ENCODE measurements at places on chromosomes 1 and 21.

DNA sequence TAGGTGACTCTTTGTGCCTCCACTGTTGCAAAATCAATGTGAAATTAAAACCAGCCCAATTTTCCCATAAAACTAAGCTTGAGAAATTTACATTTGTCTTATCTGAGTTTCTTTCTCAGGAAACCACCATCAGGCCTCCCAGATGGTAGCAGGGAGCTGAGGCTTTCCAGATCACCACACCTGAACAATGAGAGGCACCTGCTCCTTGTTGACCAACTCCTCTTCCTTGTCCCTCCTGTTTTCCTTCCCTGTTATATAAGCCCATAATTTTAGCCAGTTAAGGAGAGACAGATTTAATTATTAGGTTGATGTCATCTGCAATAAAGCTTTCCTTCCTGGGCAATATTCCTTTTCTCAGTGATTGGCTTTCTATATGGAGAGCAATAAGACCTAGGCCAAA, 32.0 kb upstream of the C1orf185 start:
- DNase-seq, result no peak

- no peak for DNase-seq
Observed at GRCh38 chr1:220426989-220427388, 100.9 kb upstream of the MARK1 start.

- no peak for DNase-seq
Observed at GRCh38 chr1:89839516-89839915, 18.7 kb downstream of the LRRC8D start.

- no peak for DNase-seq
Observed at GRCh38 chr1:151336556-151336955, 9.3 kb upstream of the PI4KB start.

DNA sequence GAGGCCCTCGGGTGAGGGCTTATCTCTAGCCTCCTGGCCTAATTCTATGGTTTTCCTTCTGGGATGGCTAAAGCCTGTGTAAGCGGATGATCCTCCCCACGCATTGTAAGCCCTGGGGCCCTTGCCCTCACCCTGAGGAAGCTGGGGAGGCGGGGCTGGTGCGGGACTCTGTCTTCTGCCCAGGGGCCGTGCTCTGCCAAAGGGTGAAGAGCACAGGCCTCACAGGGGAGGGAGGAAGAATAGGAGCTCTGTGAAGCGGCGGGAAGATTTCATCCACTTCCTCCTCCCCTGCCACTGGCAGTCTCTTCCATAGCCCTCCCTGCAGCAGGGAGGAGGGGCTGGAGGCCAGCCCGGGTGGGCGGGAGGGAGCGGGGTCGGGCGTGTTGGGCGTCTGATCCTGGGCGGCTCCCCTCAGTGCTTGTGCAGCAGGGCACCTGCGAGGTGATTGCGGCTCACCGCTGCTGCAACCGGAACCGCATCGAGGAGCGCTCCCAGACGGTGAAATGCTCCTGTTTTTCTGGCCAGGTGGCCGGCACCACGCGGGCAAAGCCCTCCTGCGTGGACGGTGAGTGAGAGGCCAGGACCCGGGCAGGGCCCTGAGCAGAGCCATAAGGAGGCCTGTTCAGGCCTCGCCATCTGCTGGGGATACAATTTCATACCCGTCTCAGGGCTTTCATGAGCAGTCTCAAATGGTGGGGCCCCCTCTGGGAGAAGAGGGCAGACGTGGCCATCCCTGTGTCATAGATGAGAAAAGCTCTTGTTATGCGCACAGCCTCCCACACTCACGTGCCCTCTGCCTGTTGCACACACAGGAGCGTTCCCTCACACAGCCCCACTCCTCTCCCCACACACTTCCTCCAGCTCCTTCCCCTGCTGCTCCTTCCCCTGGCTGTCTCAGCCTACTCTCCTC, 7.7 kb upstream of the PPM1J start:
- DNase-seq, result no peak

DNA sequence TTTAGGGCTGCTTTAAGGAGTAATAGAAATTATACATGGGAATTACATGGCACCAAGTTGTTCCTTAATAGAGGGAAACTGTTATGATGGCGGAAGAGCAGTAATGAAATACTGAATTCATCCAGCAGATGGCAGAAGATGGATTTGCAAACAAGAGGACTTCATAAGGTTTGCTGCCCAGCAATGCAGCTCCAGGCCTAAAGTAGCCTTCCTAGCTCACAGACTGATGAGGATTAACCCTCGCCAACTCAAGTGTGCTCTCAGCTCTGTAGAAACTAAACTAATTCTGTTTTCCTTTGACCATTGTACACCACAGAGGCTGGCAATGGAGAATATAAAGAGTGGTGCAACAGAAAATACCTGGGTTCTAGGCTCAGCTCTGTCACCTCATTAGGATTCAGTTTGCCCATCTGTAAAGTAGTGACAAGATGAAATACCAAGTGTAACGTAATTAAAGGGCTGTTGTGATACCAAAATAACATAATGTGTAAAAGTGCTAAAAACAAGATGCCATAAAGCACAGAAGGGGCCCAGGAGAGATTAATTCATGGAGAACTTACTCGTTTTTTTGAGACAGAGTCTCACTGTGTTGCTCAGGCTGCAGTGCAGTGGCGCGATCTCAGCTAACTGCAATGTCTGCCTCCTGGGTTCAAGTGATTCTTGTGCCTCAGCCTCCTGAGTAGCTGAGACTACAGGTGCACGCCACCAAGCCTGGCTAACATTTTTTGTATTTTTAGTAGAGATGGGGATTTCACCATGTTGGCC, 102.4 kb upstream of the SERBP1 start:
- DNase-seq, result no peak

DNA sequence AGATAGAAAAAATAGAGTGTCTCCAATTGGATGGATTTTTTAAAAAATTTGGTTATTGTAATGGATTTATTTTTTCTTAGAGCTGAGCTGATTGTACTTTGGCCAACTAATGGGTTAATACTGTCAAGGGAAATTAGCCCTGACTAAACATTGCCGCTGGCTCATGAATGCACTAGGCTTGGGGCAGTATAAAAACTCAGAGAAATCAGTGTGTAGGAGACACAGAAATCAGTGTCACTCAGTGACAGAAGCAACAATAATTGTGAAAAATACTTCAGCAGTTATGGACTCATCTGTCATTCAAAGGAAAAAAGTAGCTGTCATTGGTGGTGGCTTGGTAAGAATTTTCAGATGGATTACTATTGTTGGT, at the start of gene KMO:
Gene KMO (plus strand): TSS at position 217 of the 370 bp plus-strand sequence. CDS start 67 bp downstream, at position 284.
- DNase-seq, result no peak

DNA sequence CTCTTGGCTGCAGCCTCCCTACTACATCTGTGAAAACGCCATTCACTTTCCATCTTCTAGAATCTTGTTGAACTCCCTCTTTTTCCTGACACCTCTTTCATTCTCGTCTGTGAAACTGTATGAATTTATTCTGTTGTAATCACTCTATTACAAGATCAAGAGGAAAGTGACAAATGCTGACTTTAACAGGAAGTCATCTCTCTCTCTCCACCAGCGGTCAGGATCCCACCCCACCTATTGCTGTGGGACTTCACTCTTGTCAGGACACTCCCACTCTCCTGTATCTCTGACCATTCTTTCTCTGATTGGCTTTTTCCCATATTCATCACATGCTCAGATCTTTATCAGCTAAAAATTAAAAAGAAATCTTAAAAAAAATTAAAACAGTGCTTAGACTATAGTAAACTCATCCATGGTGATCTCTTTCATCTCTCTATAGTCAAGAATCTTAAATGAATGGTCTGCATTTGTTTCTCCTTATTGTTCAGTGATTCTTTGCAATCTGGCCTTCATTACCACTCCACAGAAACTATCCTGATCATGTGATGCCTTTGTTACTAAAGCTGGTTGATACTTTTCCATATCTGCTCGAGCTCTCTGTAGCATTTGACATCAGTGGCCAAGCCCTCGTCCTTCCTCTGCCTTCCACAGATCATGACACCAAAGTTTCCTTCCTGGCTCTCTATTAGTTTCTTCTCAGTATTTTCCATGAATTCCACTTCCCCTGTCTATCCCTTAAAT, 113.6 kb downstream of the UCHL5 start:
- DNase-seq, result no peak

- no peak for DNase-seq
Observed at GRCh38 chr1:239616673-239617072, 230.3 kb downstream of the CHRM3 start.

DNA sequence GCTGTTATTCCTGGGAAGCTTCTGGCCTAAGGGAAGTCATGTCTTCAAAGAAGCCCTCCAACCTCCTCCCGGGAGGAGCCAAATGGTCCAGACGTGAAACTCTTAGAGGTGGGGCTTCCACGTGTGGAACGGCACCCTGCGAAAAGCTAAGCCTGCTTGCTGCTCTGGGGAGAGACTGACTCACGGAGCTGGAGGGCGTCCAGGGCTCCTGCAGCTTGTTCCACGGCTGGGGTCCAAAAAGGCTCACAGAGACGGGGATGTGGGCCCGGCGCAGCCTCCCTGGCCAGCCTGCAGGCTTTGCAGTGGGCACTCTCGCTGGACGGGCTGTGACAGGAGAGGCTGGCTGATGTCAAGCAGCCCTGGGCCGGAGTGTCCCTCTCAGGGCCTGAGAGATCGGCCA, 105.1 kb downstream of the COLGALT2 start:
- no peak for DNase-seq

GRCh38 chr1:236947794-236948193, 56.4 kb downstream of the MT1HL1 start:
- no peak for DNase-seq

DNA sequence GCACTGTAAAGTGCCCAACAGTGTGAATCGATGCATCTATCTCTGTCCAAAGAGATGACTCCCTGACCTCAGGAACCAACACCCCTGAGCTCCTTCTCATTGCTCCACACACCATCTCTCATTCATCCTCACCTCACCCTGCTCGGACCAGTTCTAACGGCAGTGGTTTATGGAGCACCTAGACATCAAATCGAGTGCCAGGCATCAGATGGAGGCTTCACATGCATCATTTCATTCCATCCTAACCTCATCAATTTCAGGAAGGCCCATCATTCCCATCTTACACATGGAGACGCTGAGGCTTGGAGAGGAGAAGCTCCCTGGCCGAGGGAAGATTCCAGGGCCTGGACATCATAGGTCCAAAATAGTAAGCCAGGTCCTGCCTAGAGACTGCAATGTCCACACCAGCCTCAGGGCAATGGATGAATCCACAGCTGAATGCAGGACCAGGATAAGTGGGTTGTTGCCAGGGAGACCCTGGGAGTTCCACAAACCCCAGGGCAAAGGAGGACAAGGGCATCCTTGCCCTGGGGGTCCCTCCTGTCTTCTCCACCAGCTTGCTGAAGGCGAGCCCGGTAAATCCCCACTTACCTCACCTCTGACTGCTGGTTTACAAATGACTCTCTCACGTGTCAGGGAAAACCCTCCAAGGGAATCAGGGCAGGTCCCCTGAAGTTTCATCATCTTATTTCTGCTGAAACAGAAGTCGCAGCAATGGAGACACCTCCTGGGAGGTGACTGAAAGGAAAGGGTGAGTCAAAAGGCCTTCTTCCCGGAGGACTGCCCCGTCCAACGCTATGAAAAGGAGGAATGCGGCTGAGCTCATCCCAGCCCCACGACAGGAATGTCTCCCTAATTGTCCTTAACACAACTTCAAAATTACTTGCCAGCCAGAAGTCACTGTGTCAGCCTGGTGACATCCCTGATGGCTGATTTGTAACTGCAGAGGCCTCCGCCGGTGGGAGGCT, 9.0 kb upstream of the IFFO2 start:
- DNase-seq, result no peak

DNA sequence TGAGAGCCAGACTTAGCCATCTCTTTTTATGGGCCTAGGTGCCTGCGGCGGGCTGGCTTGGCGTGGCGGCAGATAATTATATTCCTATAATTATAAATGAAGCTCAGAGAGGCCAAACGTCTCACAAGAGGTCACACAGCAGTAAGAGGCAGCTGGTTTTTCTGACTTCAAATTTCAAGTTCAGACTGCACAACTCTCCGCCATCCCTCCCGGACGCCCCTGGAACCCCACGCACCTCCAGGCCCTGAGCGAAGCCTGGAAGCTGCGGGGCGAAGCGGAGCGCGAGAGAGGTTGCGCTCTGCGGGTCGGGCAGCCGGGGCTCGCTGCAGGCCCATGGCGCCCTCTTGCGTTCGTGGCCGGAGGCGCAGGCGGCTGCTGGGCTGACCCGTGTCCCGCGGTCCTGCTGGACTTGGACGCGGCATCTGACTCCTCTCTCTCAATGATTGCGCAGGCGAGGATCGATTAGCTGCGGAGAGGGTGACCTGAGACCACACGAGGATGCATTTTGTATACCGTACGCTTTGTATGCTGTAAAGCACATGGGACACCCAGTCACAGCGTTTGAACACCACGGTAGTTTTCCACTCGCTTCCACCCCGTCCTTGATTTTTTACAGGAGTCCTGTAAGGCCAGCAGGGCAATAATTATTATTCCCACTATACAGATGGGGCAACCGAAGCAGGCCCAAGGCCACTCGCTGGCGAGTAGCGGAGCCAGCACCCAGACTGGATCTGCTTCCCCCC, 272.7 kb downstream of the FOXD2 start:
- peak; percentile 11 for DNase-seq

DNA sequence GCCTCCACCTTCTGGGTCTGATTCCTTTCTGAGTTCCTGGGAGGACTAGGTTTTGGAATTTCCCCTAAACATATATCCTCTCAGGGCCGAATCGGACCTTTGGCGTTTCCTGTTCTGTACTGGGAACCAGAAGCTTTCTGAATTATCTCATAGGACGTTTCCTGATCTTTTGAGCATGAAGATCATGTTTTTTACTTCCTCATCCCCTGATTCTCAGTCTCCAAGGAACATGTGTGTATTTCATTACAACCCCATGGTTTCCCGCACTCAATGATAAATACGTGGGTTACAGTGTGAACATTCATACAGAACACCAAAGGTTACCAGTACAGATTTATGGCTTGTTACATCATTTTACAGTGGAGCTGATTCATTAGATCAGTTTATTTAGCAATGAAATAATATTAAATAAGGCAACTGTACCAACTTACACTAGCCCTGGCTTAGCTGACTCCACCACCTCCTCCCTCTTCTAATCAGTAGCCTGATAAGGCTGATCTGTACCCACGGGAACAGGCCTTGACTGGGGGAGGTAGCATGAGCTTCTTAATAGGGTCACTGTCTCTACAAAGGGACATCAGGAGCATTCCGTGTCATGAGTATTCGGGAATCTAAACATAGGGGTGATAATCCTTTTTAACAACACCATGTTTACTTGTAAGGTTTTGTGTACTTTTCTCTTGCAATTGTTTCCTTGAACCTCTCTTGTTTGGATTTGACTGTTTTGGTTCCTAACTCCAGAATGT, 57.8 kb upstream of the ERRFI1 start:
- no peak for DNase-seq

GRCh38 chr1:37764414-37764825, 500 bp downstream of the EPHA10 start:
- no peak for DNase-seq

DNA sequence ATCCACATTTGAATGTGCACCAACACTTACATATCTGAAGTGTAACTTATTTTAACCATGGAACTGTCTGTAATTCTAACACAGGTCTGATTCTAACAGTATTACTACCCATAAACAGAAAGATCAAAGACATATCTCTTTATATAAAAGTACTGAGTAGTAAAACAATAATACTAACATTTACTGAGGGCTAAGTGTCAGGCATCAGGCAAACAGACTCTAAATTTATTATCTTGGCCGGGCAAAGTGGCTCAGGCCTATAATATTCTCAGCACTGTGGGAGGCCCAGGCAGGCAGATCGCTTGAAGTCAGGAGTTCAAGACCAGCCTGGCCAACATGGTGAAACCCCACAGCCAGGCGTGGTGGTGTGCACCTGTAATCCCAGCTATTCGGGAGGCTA, 85.9 kb downstream of the JAK1 start:
- DNase-seq, result no peak

All from activated CD8-positive, alpha-beta memory T cell treated with anti-CD3 and anti-CD28 coated beads for 1 hour (primary cell).